ENCODE measurements at places on chromosomes 4 and X.

DNA sequence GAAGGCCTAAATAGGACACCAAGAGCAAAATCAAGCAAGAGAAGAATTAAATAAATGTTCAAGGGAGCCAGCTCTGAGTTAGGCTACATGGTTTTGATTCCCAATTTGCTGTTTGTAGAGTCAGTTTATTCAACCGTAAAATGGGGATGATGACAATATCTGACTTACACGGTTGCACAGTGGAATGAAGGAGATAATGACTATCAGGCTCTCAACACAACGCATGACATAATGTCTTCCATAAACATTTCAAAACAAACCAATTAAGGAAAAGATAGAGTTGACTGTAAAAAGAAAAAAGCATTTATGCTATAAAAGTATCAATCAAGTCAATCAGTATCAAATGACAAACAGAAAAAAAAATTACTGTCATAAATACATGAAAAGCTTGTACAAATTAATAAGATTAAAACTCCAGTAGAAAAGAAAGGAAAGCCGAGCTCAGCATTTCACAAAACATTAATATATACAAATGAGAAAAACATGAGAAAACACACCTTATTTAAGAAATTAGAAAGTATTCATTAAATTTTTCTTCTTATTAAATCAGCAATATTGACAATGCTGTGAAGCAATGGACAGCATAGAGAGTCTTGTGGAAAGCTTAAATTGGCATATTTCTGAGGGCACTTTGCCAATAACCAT is 179.0 kb downstream of the SCFD2 start:
- no peak for DNase-seq

GRCh38 chr4:126238013-126238412 is 923.3 kb downstream of the FAT4 start:
- DNase-seq: no peak

DNA sequence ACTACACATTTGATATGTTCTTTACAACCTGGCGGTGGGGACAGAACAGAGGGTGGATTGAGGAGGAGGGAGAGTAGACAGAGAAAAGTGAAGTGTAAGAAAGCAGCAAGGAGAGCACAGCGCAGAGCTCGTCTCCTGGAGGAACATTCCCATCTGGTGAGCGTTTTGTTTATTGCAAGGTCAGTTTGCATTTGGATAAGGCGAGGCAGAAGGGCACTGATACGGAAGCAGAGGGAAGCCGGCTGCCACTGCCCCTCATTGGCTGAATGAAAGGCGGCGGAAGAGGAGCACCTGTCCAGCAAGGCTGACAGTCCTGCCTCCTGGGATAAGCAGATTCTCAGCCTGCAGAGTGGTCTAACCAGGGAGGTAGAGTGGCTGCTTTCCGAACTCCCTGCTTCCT is 83.2 kb downstream of the GPR143 start:
- DNase-seq: no peak

- no peak for DNase-seq
Measured at GRCh38 chr4:133188433-133189146, 39.5 kb downstream of the PCDH10 start.

DNA sequence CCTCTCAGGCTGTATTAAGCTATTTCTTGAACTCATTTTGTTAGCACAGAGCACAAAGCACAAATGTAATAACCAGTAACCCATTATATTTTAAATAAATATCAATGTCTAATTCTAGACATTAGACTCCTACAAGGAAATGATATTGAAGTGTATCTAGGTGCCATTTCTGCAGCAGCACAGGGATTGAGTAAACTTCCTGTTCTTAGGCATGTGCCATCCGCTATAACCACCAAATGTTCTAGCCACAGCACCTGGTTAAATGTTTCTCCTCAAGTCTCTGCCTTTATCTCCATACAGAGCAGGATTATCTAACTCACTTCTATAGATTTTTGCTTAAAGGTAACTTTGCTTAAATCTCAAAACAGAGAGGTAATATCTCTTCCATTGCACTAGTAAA is 51.4 kb downstream of the SGMS2 start:
- no peak for DNase-seq

- no peak for DNase-seq
Measured at GRCh38 chr4:72842323-72842722, 227.2 kb downstream of the COX18 start.

GRCh38 chrX:135191838-135192237 is 20.6 kb upstream of the CT55 start:
- DNase-seq: no peak

DNA sequence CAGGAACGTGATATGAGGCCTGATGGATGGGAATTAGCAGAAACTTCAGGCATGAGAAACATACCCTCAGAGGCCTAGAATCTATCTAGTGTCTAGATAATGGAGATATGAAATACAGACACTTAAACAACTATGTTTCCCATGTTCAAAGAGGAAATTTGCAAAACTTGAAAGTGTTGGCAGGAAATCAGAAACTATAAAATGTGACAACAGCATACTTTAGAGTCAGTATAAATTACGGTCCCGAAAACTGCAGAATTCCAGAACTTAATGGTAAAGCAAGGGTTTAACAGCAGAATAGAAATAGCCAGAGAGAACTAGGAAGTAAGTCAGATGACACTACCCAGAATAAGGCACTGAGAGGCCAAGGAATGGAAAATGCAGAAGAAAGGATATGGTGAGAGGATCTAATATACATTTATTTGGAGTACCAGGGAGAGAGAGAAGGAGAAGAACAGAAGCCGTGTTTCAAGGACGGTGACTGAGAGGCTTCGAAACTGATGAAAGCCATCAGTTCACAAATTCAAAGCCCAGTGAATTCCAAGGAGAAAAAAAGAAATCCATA is 7.4 kb downstream of the HTT-AS start:
- no peak for DNase-seq

GRCh38 chr4:26873391-26874026 is 12.9 kb downstream of the STIM2 start:
- DNase-seq: no peak

DNA sequence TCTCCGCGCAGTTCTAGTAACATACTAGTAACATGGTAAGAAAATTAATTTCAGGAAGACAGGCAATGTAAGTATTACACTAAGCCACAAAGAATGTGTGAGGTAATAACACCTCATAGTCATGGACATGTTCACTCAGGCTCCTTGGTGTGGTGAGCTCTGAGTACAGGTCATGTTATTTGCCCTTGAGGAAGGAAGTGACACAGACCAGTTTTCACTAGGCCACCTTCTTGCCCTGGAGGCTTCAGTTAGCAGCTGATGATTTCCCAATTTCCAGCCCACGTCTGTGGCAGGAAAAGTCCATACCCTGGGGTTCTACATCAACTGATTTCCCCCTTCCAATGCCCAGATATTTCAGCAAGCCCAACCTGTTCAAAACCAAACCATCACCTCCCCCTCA is 6.7 kb downstream of the APOO start:
- no peak for DNase-seq

DNA sequence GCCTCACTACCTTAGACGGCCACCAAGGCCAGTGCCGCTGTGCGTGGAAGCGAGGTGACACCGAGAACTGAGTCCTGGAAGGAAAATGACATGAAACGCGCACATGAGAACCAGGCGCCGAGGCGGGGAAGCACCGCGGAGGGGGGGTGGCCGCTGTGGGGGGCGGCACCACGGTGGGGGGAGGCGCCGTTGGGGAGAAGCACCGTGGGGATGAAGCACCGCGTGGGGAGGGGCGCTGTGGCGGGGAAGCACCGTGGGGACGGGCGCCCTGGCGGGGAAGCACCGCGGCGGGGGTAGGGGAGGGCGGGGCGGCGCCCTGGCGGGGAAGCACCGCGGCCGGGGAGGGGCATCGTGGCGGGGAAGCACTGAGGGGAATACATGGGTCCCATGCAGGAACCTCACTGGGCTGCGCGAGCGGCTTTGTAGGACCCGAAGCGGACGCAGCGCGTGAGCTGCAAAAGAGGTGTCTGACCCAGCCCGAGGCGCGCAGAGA is 28.0 kb downstream of the PPP2R3B start:
- DNase-seq: no peak

DNA sequence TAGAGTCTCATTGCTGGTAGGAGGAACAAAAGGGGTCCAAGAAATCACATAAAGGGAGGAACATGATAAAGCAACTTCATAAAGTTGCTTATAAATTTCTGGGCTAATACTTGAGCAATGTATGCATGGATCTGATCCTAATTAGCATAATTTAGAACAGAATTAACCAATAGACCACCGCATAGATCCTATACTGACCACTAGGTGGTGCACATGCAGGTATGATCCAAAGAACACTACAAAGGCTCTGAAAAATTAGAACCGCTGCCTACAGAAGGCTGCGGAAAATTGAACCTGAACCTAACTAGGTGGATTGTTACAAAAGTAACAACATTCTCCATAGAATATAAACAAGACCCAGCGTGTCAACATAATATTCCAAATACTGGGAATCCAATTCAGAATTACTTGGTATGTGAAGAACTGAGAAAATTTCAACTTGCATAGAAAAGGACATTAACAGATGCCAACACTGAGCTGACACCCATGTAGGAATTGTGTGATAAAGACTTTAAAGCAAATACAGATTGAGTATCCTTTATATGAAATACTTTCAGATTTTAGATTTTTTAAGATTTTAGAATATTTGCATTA is 23.3 kb downstream of the BRCC3 start:
- no peak for DNase-seq

DNA sequence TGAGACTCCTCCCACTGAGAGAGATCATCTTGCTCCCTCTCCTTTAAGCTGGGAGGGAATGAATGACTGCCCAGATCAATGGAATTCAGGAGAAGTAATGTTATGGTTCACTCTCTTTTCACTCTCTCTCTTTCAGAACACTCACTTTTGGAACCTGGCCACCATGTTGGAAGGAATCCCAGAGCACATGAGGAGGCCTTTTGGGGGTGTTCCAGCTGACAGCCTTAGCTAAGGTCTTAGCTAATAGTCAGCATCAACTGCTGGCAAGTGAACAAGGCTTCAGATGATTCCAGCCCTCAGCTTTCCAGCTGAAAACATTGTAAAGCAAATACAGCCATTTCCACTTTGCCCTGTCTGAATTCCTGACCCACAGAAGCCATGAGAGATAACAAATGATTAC is 124.0 kb upstream of the CLNK start:
- DNase-seq: no peak

DNA sequence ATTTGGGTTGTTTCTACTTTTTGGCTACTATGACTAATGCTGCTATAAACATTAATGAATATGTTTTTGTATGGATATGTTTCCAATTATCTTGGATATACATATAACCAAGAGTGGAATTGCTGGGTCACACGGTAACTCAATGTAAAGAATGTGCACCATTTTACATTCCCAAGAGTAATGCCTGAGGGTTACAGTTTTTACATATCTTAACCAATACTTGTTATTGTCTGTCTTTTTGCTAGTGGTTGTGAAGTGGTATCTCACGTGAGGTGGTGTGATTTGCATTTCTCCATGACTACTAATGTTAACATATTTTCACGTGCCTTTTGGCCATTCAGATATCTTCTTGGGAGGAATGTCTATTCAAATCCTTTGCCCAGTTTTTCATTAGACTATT is 200.3 kb upstream of the MAB21L2 start:
- no peak for DNase-seq

GRCh38 chr4:174873931-174874330 is 44.2 kb upstream of the ADAM29 start:
- DNase-seq: no peak

GRCh38 chr4:186931519-186931918 is 207.9 kb upstream of the FAT1 start:
- DNase-seq: no peak

- DNase-seq: no peak
Measured at GRCh38 chr4:36785973-36786372, 458.6 kb upstream of the NWD2 start.

DNA sequence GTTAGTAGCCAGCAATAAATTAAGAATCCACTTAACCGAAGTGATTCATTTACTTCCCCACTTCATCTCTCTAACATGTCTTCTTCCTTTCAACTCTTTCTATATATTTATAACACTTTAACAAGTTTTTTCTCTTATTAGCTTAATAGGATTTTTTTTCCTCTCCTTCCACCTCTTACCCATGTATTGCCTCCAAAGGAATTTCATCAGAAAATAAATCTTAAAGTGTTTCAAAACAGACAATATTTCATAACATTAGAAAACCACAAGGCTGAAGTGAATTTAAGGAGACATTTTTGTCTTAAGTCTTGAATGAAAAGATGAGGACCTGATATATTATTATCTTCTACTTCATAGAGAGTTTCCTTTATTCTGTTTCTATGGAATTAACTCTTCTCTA is 101.5 kb downstream of the PDGFC start:
- DNase-seq: no peak

DNA sequence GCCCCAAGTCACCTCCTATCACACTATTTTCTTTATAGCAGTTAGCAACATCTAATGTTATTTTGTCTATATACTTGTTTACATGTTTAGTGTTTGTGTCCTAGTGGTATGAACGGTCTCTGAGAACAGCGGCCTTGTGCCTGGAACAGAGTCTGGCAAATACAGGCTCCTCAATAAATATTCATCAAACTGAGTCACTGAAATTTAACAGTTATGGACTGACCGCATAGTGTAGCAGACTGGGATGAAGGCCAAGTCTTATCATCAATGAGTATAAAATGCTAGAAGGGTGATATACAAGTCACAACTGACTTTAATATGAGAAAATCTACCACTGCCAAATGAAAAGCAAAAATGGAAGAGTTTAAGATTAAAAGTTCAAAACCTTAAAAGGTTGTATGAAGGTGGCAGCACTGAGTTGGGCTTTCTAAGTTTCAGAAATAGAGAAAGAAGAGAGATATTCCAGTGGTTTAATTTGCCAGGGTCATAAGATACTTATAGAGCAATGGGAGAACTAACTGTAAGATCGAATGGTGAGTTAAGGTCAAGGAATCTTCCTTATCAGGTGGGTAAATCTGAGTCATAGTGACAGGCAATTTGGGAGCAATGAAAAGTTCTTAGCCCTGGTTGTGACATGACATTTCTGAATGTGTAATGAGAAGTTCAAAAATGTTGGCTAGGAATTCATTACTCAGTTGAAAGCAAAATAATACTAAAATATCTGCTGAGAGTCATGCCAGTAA is 34.9 kb downstream of the ELOVL6 start:
- DNase-seq: no peak

- no peak for DNase-seq
Measured at GRCh38 chr4:177441061-177441802, 1.0 kb downstream of the AGA start.

DNA sequence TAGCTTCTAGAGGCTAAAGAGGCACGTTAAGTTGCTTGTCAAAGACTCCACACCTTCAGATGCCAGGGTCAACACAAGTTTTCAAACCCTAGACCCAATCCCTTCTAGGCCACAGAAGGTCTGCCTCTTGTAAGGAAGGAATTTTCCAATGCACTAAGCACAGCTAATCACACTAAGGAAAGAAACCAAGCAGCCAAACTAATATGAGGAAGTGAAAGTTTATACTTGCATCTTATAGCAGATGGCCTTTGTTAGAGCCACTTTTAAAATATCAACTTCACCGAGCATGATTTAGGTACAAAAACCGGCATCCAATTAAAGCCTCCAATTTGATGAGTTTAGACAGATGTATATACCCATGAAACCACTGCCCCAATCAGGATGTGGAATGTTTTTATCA is 9.9 kb downstream of the FHL1 start:
- DNase-seq: no peak

GRCh38 chr4:180900781-180901180 is 1342.4 kb upstream of the TENM3 start:
- DNase-seq: no peak

Data from left ventricle myocardium superior (tissue), 1 donor.